ENCODE measurements at places on chromosomes 11 and 22. TPM values are rescaled to one million over a fixed set of nuclear protein-coding genes. Genes with fewer than 3 reads are reported as not detected.

- peaks cover 21% of the 10 kb centered on the region for H3K4me1 ChIP-seq
- DNase-seq = no peak
- no peaks in the 10 kb centered on the region for H3K27me3 ChIP-seq
- H3K4me3 ChIP-seq = no peak overlapping the region
- no peak overlapping the region for H3K27ac ChIP-seq
Observed at GRCh38 chr22:46732513-46732912, 5.5 kb downstream of the CERK start.

GRCh38 chr11:122138744-122139594 lies 23.0 kb upstream of the BLID start:
- H3K4me1 ChIP-seq = no peaks in the 10 kb centered on the region
- no peaks in the 10 kb centered on the region for H3K36me3 ChIP-seq
- peaks cover 7% of the 10 kb centered on the region for H3K27me3 ChIP-seq

GRCh38 chr11:66454247-66454646 lies 12.5 kb upstream of the PELI3 start:
- H3K4me3 ChIP-seq = no peak overlapping the region
- H3K27ac ChIP-seq = no peak overlapping the region
- H3K27me3 ChIP-seq = no peaks in the 10 kb centered on the region
- no peaks in the 10 kb centered on the region for H3K4me1 ChIP-seq

DNA sequence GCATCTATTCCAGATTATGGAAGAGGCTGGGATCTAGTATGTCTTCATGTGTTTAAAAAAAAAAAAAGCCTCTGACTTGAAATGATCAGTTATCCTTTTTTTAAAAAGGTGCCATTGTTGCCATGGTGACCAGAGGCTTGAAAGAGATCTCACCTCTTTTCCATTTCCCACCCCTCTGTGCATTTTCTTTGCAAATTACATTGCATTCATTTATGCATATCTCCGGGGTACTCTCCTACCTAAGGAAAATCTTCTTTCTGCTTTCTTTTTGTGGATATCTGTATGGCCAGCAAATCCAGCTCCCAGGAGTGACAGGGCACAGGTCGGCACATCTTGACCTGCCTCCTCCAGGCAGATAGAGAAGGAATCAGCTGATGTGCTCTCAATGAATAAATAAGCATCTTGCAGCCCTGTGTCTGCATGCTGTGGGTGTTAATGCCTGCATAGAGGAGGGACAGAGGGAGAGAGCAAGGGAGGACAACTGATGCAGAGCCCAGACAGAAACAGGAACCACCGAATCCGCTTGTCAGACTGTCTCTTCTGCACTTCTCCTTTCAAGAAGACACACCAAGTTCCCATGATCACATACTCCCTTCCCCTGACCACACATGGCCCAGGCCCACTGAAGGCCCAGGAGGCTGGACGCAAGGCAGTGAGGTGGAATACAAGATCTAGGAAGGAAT lies 50.9 kb downstream of the CWC15 start:
- H3K27me3 ChIP-seq = no peaks in the 10 kb centered on the region
- DNase-seq = no peak
- no peaks in the 10 kb centered on the region for H3K4me1 ChIP-seq

ROM1 gene
- 0.86 TPM for polyA plus RNA-seq

RPS3 gene
- 4,194 TPM for polyA plus RNA-seq

GAL3ST1 gene
- polyA plus RNA-seq = 32.1 TPM

MOGAT2 gene
- polyA plus RNA-seq = not detected

HTR3A gene
- polyA plus RNA-seq = 9.3 TPM

MS4A15 gene
- polyA plus RNA-seq = 0.15 TPM

- H3K36me3 ChIP-seq = no peaks in the 10 kb centered on the region
- no peak overlapping the region for H3K4me3 ChIP-seq
- no peaks in the 10 kb centered on the region for H3K27me3 ChIP-seq
- no peak for DNase-seq
- H3K27ac ChIP-seq = no peak overlapping the region
- H3K4me1 ChIP-seq = no peaks in the 10 kb centered on the region
Observed at GRCh38 chr11:6703247-6704063, 20.3 kb upstream of the MRPL17 start.

DNA sequence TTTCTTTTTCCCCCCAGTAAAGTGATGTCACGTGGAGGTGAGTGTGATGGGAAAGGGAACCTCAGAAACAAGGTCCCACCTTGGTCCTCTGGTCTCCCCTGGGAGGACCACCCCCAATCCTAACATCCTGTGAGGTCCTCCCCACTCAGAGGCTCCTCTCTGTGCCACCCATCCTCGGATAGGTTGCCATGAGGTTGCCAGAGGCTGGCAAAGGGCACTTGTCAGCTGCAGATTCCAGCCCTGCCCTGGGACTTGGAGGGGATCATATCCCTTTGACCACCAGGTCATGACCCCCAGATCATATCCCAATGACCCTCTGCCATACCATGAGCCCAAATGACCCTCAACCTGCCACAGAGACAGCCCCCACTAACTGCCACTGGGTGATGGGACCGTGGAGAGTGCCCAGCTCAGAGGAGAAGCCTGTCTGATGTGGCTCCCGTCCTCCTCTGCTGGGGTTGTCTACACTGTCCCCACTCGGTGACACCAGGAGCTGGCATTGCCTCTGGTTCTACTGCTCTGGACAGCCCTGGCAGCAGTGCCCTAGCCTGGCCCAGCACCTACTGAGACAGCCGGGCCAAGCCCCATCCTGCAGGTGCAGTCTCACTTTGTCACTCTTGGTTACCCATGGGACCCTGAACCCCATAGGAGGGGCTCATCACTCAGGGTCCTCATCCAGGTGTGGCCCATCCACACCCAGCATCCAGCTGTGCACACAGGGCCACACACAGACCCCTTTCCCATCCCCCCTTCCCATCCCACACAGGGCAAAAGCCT lies 90.2 kb upstream of the KCNQ1OT1 start:
- H3K27ac ChIP-seq = no peak overlapping the region
- H3K4me1 ChIP-seq = peaks cover 2% of the 10 kb centered on the region
- no peak for DNase-seq
- no peak overlapping the region for H3K4me3 ChIP-seq
